ENCODE measurements at places on chromosomes 16 and 17.

- DNase-seq, result no peak
Observed at GRCh38 chr16:56257666-56258342, 66.5 kb downstream of the GNAO1 start.

DNA sequence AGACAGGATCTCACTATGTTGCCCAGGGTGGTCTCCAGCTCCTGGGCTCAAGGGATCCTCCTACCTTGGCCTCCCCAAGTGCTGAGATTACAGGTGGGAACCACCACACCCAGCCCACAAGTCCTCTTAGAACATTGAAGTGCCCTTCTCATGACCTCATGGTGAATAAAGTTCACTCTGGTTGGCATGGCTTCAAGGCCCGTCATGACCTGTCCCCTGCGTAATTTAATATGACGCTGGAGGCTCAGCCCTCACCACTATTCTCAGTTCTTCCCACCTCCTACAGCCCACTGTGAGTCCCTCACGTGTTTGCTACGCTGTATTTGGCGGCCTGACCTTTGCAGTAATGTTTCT lies 1.9 kb downstream of the ENDOV start:
- no peak for DNase-seq

- no peak for DNase-seq
Observed at GRCh38 chr16:49280105-49280741, 1.4 kb downstream of the CBLN1 start.

DNA sequence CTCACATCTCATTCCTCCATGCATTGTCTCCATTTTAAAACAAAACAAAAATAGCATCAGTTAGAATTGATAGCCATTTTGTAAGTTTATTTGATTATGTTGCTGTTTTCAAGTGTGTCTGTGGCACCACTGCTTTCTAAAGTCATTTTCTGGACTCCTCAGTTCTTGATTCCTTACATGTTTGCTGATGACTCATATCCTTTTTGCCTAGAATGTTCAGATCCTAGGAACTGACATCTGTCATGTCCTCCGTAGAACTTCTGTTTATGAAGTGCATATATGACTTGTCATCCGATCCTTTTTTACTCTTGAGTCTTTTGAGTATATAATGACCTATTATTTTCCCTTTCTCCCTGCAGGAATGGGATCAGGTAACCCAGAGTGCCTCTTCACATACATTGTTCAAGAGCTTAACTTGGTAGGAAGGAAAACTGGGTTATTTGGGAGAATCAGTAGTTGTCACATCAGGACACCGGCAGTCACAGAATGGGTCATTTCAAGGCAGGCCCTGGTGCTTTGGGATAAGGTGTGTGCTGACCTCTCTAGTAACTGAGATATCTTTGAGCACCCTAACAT lies 69.2 kb downstream of the MAP2K4 start:
- DNase-seq, result no peak

GRCh38 chr17:41352597-41353366 lies 2.2 kb upstream of the KRT33A start:
- no peak for DNase-seq
